ENCODE measurements at places on chromosomes 1 and 21.

DNA sequence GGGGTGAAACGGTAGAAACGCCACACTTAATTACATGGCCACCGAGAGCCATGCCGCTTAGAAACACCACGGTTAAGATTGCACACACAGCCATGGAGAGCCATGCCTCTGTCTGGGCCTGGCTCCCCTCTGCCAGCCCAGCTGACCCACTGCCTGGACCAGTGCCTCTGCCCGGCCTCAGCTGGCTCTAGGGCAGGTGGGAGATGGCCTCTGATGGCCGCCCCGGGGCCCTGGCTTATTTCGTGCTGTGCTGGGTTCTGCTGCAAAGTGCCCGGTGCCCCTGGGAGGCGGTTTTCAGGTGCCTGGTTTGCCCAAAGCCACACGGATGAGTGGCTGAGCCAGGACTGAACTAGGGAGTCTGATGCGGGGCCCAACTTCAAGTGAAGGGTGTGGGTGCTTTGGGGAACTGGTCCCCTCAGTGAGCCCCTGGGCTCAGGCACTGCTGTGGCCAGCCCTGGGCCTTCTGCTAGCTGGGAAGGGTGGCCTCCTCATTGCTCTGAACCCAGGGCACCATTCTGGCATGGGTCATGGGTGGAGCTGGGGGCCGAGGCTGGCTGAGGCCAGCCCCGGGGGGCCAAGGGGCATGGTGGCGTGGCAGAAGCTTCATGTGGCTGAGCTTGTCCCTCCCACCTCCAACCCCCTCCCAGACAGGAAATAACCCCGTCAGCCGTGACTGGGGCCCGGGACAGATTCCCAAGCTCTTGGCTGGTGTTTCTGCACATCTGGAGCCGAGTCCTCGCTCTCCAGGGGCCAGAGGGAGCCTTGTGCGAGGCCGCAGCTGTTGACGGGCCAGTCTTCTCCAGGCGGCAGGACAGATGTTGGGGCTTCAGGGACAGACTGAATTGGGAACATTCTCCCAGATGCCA is 1.9 kb upstream of the GPR153 start:
- no peak for DNase-seq

- DNase-seq, result no peak
Observed at GRCh38 chr1:12100071-12100470, 37.0 kb downstream of the TNFRSF8 start.

DNA sequence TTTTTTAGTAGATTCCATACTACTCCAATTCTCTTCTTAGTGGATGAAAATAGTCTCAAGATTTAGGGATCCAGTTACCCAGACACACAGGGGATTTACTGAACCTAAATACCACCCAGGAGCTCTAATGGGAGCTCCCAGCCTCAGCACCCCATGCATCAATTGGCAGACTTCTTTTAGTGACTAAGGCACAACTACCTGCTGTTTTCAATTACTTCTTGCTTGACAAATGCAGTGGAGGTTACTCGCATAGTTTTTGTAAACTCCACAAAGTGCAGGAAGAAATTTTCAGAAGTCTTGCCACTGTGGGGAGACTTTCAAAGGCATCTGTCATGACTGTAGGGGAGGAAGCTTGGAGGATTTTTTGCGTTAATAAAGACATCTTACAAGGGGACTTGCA is 35.5 kb upstream of the MAP10 start:
- DNase-seq, result no peak

- no peak for DNase-seq
Observed at GRCh38 chr1:158101927-158102326, 78.8 kb upstream of the CD1D start.

DNA sequence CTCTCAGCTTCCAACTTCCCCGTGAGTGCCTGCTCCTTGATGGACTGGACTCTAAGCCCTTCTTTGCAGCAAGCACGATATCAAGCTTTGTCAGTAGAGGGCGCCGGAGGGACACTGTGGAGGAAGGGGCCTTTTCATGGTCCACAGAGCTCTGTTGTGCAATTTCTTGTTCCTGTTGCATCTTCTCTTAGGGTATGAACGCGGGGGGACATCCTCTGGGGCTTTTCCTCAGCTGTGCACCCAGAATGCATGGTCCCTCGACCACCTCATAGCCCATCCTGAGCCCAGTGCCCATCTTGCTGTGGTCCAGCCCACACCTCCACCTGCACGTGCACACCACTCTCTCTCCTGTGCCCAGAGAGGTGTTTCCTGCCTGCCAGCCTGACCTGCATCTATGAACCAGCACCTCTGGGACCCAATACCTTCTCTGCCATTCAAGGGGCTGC is 556.8 kb downstream of the PTPRU start:
- DNase-seq, result peak; percentile 14

All from stimulated activated CD4-positive, alpha-beta T cell treated with anti-CD3 and anti-CD28 coated beads, Interleukin-15, amount 100 ng/mL, for 1 hour (primary cell).